Activated T-helper 2 cell treated with anti-CD3 and anti-CD28 coated beads, Interferon-gamma antibody, Interleukin-2, Interleukin-4, amounts not matched to agents 10 μg/mL and 5 μg/mL and 100 μg/mL, durations not matched to agents 14 hours and 24 hours and 36 hours (primary cell): ENCODE measurements at places on chromosomes 2 and 18.

DNA sequence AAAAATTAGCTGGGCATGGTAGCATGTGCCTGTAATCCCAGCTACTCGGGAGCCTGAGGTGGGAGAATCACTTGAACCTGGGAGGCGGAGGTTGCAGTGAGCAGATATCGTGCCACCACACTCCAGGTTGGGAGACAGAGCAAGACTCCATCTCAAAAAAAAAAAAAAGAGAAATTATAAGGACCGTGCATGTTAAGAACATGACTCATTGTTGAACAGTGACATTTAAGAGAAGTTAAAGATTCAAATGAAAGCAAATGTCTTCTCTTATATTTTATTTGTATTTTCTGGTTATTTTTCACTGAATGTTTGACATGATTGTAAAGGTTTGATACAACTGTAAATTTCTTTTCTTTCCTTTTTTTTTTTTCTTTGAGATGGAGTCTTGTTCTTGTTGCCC, 69.6 kb downstream of the APLF start:
- DNase-seq = no peak

DNA sequence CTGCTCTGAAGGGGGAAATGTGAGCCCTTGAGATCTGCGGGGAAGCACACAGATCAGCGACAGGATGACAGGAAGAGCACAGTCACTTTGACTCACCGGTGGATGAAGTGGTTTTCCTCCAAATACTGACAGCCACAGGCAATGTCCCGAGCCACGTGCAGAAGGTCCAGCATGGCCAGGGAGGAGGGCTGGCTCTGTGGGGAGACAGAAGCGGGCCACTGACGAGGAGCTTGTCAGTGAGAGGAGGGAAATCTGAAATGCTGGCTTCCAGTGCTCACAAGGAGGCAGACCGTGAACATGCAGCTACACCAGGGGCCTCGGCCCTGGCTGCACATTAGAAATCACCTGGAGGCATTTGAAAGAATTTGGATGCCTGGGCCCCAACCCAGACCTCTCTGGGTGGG, 98.7 kb downstream of the CLIP4 start:
- no peak for DNase-seq

- no peak for DNase-seq
Measured at GRCh38 chr18:41073372-41073954, 881.6 kb upstream of the PIK3C3 start.

- DNase-seq = no peak
Measured at GRCh38 chr2:82344670-82345069, 2040.1 kb upstream of the LRRTM1 start.

GRCh38 chr18:2966560-2966959, 46.4 kb downstream of the LPIN2 start:
- no peak for DNase-seq

DNA sequence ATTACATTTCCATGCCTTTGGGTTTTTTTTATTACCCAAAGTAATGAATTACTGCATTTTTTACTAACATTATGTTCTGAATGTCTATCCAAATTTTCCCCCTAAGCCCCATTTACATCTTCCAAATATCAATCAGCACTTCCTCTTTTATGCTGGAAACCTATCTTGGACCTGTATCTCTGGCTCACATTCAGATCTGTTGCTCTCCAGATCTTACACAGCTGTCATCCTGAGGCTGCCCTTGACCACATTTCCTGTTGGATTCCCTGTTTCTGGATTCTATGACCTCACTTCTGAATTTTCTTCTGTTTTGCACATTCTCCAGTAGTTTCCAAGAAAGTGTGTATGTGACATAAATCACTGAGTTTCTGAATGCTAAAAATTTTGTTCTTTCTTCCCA, 146.7 kb downstream of the PDE1A start:
- DNase-seq = no peak

- DNase-seq = no peak
Measured at GRCh38 chr2:19888831-19889230, 13.0 kb downstream of the TTC32 start.

GRCh38 chr18:51006061-51006818, 23.8 kb upstream of the SMAD4 start:
- DNase-seq = no peak

DNA sequence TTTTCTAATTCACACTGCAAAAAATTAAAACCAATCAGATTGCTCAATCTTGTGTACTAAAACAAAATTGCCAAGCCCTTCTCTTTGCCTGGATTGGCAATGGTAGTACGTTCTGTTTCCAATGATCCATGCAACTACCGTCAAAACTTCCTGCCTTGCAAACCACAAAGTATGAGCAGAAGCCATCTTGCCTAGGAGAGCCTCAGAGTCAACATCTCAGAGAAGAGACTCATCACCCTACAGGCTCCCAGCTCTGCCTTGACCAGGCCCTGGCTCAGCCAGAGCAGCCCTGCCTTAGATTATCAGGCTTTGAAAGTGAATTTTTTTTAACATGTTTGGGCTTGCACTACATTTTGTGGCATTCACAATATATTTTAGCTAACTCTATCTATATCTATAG, 574.1 kb downstream of the SATB2 start:
- no peak for DNase-seq

GRCh38 chr2:151326554-151326953, 30.8 kb upstream of the TNFAIP6 start:
- DNase-seq = no peak

- no peak for DNase-seq
Measured at GRCh38 chr18:55069497-55069896, 110.2 kb upstream of the CCDC68 start.

GRCh38 chr2:239122421-239123110, 274.7 kb downstream of the TWIST2 start:
- no peak for DNase-seq

GRCh38 chr18:50218432-50219197, 23.7 kb upstream of the MYO5B start:
- peak; percentile 10 for DNase-seq
